Activated T-cell treated with anti-CD3 and anti-CD28 coated beads for 48 hours (primary cell): ENCODE measurements at places on chromosomes 13 and 19.

DNA sequence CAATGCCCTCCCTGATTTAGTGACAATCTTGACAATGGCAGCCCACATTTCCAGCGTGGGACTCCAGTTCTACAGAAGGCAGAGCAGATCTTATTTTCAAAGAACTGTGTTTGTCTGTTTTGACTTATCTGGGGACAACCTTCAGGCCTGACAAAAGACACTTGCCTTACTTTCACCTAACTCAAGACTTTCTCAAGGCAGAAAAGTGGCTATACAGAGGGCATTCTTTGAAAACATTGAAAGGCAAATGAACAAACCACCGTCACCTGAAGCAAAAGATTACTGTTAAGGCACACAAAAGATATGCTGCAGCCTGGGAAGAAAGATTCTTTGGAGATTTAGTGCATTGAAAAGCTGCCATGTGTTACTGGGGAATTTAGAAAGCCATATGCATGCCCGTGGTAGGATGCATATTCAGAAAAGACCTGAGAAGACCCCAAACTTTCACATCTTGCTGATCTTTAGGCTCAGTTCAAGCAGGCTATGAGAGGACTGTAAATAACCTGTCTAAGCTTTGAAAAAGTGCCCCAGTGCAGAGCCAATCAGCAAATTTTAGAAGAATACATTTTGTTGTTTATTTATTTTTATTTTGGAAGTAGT, 82.8 kb downstream of the TSC22D1 start:
- no peak for DNase-seq

- no peak for DNase-seq
These were observed 17.4 kb downstream of the CPB2 start for GRCh38 chr13:46087481-46087880.

DNA sequence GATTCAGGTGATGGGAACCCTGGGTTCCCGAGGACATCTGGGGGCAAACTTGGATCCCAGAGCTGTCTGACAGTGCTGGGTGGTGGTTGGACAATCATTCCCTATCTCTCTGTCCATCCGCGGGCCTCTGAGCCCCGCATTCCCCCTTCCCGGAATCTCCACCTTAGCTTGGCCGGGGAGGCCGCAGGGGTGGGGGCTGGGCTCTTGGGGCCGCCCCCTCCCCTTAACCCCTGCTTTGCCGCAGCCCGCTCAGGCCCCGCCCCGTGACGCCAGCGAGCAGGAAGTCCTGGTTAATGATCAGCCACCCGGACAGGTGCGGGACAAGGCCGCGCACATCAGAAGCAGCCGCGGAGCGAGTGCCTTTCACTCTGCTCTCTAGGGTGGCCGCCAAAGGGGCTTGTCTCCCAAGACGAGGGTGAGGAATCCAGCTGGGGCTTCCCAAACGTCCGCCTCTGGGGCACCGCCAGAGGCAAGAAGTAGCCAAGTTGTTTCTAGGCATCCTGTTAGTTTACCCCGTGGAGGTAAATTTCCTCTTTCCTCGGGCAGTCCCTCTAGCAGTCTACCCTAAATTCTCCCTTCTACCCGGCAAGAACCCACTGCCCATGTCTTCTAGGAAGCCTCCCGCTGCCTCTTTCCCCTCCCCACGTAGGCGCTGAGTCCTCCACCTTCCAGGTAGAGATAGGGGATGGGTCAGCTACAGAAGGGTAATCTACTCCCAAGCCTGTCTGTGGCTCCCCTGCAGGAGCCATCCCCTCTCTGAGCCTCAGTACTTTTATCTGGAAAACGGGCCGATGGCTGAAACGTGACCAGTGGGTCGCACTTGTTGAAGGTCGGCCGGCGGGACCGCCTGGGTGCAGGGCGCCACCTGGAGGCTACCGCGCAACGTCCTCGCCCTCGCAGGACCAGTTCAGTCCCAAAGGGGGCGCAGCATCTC, 3.0 kb downstream of the IRF2BP1 start:
- peak; percentile 83 for DNase-seq

DNA sequence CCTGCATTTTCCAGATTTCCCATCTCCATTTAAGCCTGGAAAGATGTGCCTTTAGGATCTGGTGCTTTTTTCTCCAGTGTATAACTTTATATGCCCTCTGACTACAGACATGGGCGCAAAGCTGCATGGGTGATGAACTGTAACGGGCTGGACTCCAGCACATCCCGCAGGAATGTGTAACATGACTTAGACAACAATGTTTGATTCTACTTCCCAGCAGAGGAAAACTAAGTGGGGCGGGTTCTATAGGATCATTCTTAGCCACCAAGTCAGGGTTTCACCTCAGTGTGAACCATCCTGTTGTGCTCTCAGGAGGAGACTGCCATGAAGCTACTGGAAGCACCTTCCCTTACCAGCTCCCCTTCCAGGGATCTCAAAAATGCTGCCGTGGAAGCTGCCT, 93.2 kb upstream of the SERP2 start:
- no peak for DNase-seq

- DNase-seq: no peak
These were observed 110.9 kb downstream of the SACS start for GRCh38 chr13:23322353-23323336.

DNA sequence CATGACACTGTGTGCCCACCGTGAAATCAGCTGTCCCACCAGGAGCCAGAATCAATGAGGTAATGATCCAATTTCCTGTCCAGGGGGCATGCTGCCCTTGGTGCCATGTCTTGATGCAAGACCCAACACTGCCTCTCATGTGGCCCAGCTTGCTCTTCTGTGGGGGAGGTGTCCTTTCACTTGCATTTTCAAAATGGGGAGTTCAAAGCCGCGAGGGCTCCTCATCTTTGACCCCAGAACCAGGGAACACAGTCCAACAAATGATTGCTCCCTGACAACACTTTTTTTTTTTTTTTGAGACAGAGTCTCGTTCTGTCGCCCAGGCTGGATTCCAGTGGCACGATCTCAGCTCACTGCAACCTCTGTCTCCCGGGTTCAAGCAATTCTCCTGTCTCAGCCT, 64.1 kb downstream of the FGF9 start:
- no peak for DNase-seq

GRCh38 chr13:102700088-102701031, 5.5 kb upstream of the METTL21C start:
- no peak for DNase-seq

DNA sequence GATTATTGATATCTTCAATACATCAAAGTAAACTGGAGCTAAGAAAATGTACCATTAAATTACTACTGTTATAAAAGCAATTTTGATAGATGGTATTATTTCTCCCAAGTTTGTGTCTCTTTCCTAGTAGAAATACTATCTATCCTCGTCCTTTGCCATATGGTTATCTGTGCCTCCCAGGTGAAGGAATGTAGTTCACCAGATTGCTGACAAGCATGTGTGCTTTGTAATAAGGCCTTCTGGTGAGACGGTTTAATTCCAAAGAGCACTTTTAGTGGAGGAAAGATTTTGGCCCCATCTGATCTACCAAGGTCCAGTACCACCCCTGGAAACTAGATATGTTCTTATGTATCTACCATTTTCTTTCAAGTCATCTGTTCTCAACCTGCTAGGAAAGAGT, 243.6 kb downstream of the DLEU7 start:
- no peak for DNase-seq

GRCh38 chr19:1057176-1057855, 9.7 kb upstream of the ARHGAP45 start:
- DNase-seq: no peak

GRCh38 chr13:113029487-113030258, 60.7 kb downstream of the MCF2L start:
- peak; percentile 41 for DNase-seq

DNA sequence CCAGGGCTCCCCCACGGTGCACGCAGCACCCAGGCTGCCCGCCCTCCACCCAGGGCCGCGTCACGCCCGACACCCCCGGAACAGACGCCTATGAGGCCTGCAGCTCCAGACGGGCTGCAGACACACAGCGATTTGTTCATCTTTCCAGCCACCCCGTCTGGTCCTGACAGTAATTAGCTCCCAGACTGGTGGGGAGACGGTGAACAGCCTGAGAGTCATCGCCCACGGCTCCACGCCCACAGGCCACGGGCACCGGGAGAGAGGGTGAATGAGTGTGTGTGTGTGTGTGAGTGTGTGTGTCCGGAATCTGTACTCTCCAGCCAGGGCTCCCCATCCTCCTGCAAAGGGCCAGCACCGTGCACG, 18.1 kb downstream of the GADD45B start:
- DNase-seq: no peak

DNA sequence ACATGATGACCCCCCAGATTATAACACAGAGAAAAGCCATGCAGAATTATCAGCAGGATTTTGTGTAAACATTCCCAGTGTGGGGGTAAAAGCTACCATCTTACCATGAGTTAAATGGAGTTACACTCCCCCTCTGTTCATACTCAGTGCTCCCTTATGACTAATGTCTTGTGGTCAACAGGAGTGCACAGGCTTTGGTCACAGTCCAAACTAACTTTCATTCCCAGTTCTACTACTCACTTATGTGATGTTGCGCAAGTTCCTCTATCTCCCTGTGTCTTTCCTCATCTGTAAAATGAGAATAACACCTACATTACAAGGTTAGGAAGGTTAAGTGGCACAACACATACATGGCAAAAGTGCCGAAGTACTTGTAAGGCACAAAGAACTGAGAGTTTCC, 277.9 kb downstream of the RBM26 start:
- no peak for DNase-seq

DNA sequence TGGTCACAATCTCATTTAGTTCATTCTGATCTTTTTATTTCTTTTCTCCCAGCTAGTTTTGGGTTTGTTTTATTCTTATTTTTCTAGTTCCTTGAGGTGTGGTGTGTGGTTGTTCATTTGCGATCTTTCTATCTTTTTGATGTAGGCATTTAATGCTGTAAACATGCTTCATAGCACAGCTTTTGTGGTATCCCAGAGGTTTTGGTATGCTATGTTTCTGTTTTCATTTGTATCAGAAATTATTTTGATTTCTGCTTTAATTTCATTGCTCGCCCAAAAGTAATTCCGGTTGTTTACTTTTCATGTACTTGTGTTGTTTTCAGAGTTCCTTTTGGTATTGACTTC, 12.6 kb downstream of the DNAJC3 start:
- no peak for DNase-seq

DNA sequence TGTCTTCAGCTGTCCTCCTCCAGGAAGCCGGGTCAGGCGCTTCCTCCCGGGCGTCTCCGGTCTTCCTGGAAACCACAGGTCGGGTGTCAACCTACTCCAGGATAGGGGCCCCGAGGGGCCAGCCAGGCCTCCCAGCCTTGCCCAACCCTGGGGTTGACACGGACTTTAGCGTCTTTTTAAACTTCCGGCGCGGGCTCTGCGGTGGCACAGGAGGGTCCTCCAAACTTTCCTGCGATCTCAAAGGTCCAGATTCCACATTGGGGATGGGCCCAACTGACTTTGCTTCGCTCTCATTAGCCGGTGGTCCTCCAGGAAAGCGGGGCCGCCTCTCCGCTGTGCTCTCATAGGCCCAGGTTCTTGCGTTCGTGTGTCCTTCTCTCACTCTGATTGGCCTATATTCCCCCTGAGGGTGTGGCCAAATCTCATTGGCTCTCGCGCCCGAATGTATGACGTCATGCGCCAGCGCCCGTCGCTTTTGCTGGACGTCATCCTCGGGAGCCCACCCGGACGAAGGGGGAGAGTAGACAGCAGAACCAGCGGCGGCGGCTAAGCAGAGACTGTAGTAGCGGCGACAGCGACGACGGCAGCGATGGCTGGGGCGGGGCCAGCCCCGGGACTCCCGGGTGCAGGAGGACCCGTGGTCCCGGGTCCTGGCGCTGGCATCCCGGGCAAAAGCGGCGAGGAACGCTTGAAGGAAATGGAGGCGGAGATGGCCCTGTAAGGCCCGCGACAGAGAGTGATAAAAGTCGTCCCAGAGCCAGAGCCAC, at the start of gene RBM42:
Gene RBM42, plus strand, starts transcription at position 472 of the 767 bp plus-strand sequence. Its CDS starts 118 bp downstream, at position 590.
- DNase-seq: peak; percentile 93

- DNase-seq: no peak
These were observed 10.5 kb downstream of the ZNF112 start for GRCh38 chr19:44345959-44346358.

- no peak for DNase-seq
These were observed 83.2 kb upstream of the MCF2L start for GRCh38 chr13:112885782-112886268.

DNA sequence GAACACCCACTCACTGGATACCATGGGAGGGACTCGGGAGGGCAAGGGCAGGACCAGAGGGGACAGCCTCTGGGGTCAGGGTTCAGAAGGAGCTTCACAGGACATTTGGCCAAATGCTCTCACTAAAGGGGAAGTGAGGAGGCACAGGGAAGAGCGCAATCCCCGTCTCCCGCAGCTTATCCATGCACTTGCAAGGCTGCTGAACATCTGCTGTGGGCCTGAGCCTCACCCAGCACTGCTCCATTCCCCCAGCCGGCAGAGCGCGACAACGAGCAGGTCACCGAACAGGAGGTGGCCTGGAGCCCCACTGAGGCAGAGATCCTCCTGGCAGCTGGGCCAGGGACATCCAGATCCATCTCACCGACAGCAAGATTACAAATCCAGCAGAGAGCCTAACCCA, 23.3 kb downstream of the ELAVL1 start:
- DNase-seq: no peak

GRCh38 chr13:111319998-111320911, at the start of gene TEX29:
TEX29 (plus strand) TSS chr13:111320642; CDS start chr13:111320891, 249 bp downstream.
- no peak for DNase-seq

GRCh38 chr19:9934132-9934950, 2.0 kb downstream of the OLFM2 start:
- peak; percentile 80 for DNase-seq

DNA sequence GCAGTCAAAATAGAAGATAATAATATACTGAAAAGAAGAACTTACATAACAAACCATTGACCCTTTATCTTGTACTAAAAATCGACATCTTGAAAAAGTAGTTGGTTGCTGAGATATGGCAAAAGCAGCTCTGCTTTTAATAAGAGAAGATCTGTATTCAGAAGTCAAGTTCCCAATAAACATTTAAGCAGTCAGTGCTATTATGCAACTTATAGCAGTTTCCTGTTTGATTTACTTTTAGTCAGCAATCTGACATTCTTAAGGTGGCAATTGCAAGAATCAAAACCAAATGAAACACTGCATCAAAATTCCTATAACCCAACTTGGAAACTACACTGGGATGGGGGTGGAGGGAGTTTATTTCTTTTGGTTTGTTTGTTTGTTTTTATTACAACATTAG, 165.5 kb downstream of the TBC1D4 start:
- DNase-seq: no peak

- DNase-seq: peak; percentile 66
These were observed 2.5 kb downstream of the LYL1 start for GRCh38 chr19:13100031-13100588.

- peak; percentile 36 for DNase-seq
These were observed at the start of gene WASF3 for GRCh38 chr13:26557393-26558073. WASF3 (plus strand) TSS chr13:26557683; CDS start chr13:26642271, 84,588 bp downstream.

- no peak for DNase-seq
These were observed 45.2 kb upstream of the GPI start for GRCh38 chr19:34319785-34320184.

DNA sequence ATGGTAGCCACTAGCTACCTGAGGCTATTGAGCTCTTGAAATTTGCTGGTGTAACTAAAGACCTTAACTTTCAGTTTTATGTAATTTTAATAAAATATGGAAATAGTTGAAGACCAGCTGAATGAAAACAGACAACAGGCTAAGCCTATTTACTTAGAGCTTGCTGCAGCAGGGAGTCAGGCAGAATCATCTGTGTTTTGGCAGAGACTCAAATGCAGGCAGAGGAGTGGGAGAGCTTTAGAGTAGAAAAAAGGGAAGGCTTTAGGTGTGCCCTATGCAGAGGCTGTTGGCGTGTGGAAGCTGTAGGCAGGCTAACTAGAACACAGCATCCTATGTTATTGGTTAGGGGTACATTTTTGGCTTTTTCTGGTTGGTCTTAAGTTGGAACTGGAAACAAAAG, 304.9 kb upstream of the NBEA start:
- DNase-seq: no peak
